ENCODE measurements at places on chromosomes 11 and 22. TPM values are rescaled to one million over a fixed set of nuclear protein-coding genes. Genes with fewer than 3 reads are reported as not detected.

THYN1 gene
- 75.5 TPM for total RNA-seq

OR52E8 gene
- total RNA-seq: not detected

ACTN3 gene
- total RNA-seq: 0.27 TPM

PAMR1 gene
- not detected for total RNA-seq

MN1 gene
- 0.05 TPM for total RNA-seq

COX8A gene
- total RNA-seq: 413 TPM

C22orf15 gene
- 0.30 TPM for total RNA-seq

Data from activated CD4-positive, alpha-beta T cell treated with anti-CD3 and anti-CD28 coated beads for 36 hours (primary cell).